ENCODE measurements at places on chromosomes 7 and 10. TPM values are rescaled to one million over a fixed set of nuclear protein-coding genes. Genes with fewer than 3 reads are reported as not detected.
A peak's percentile ranks its signal among the peaks of the same experiment; 100 is the strongest.

DNA sequence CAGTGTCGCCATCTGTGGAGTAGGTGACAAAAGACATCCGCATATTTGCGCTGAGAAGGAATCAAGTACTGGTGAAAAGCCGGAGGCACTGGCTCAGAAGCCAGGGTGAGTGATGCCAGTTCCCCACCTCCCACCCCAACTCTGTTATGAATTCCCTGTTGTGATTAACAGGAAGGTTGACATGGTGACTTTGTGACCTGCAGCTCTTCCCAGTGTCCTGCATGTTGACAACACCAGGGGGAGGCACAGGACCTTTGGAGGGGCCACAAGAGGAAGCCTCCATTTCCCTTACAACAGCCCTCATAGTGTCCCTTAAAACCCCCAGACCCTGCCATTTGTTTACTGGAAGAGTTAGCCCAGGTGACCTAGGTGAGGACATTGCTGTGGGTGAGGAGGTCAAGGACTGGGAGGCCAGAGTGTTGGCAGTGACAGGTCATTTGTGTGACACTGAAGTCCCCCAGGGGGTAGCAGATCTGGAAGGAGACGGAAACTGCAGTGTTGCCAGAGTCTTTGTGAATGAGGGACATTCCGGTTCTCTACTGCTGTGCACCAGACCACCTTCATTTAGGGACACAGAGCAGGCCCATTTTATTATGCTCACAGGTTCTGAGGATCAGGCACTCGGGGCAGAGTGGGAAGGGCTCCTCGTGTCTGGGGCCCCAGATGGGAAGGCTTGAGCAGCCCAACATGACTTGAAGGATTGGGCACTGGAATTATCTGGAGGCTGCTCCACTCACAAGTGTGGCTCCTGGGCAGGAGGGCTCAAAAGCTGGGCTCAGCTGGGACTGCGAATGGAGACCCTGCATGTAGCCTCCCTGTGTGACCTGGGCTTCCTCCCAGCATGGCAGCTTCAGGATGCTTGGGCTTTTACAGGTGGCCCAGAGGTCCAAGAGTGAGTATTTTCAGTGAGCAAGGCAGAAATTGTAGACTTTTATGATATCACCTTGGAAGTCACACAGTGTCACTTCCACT, 13.0 kb upstream of the ANTXRL start:
- no peaks in the 10 kb centered on the region for H3K4me1 ChIP-seq
- DNase-seq = no peak
- no peak overlapping the region for H3K27ac ChIP-seq
- H3K27me3 ChIP-seq = no peaks in the 10 kb centered on the region
- no peak overlapping the region for H3K4me3 ChIP-seq
- H3K36me3 ChIP-seq = no peaks in the 10 kb centered on the region

- peaks cover 2% of the 10 kb centered on the region for H3K36me3 ChIP-seq
- H3K4me3 ChIP-seq = no peak overlapping the region
- no peak for DNase-seq
- H3K4me1 ChIP-seq = peaks cover 2% of the 10 kb centered on the region
- no peaks in the 10 kb centered on the region for H3K27me3 ChIP-seq
These were observed 93.8 kb downstream of the CALD1 start for GRCh38 chr7:134873253-134873652.

- no peak overlapping the region for H3K4me3 ChIP-seq
- H3K36me3 ChIP-seq = no peaks in the 10 kb centered on the region
- H3K27me3 ChIP-seq = no peaks in the 10 kb centered on the region
- no peak overlapping the region for H3K27ac ChIP-seq
- peaks cover 2% of the 10 kb centered on the region for H3K4me1 ChIP-seq
- DNase-seq = no peak
These were observed 31.1 kb downstream of the ZC3HAV1 start for GRCh38 chr7:139078399-139078798.

The SPDYE8 gene
- total RNA-seq = not detected

DNA sequence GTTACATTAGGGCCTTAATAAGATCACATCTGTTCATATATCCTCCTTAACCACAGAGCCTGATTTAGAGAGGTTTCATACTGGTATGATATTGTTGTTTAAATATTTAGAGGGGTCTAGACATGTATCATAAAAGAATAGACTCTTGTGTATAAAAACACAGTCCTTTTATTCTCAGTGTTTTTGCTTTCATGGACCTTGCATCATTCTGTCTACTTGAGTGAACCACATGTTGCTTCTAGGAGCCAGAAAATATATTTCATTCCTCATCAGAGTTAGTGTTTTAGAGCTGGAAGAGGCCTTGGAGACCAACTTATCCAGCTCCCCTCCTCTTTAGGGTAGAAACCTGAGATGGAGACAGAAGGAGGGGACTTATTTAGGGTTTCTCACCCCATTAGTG, 312.8 kb downstream of the LRMDA start:
- no peak overlapping the region for H3K4me3 ChIP-seq
- H3K27me3 ChIP-seq = no peaks in the 10 kb centered on the region
- DNase-seq = no peak
- H3K36me3 ChIP-seq = no peaks in the 10 kb centered on the region
- H3K27ac ChIP-seq = no peak overlapping the region

DNA sequence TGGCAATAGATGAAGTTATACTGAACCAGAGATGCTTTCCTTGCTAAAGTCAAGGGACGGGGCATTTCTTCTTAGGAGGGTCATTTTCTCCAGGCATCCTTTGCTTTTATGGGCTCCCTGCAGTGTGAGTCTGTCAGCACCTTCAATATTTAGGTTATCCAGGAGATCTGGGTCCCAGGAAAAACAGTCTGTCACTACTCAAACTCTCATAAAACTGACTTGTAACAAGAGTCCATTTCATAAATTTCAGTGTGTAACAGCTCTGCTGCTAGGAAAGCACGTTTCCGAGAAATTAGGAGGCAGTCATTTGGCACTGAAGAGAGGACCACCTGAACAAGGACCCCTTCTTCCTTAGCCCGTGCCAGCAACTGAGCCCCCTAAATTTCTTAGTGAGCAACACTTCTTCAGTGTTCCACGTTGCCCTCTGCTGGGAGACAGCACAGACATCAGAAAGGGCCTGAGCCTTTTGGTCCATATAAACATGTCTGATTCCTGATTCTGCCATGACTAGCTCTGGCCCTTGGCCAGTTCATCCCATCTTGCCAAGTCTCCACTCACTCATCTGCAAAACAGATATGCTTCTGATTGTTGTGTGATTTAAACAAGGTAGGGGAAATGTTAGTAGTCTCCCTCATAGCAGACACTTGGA, 7.2 kb downstream of the GCC1 start:
- peaks cover 7% of the 10 kb centered on the region for H3K36me3 ChIP-seq
- no peaks in the 10 kb centered on the region for H3K27me3 ChIP-seq
- no peak overlapping the region for H3K27ac ChIP-seq
- peaks cover 3% of the 10 kb centered on the region for H3K4me1 ChIP-seq

GRCh38 chr10:27535317-27535716, 31.2 kb downstream of the RAB18 start:
- H3K27me3 ChIP-seq = no peaks in the 10 kb centered on the region
- no peak overlapping the region for H3K27ac ChIP-seq
- peaks cover 6% of the 10 kb centered on the region for H3K36me3 ChIP-seq
- no peak for DNase-seq

The TNKS2 gene
- 43.2 TPM for total RNA-seq

The VGF gene
- total RNA-seq = not detected

- no peaks in the 10 kb centered on the region for H3K4me1 ChIP-seq
- H3K36me3 ChIP-seq = no peaks in the 10 kb centered on the region
- no peak for DNase-seq
- H3K4me3 ChIP-seq = no peak overlapping the region
- H3K27ac ChIP-seq = no peak overlapping the region
- no peaks in the 10 kb centered on the region for H3K27me3 ChIP-seq
These were observed 85.5 kb downstream of the TMEM130 start for GRCh38 chr7:98784216-98784785.

The LRIT1 gene
- total RNA-seq = not detected

GRCh38 chr7:92708111-92709042, 118.2 kb upstream of the FAM133B start:
- no peak for DNase-seq
- no peaks in the 10 kb centered on the region for H3K36me3 ChIP-seq
- no peak overlapping the region for H3K4me3 ChIP-seq

DNA sequence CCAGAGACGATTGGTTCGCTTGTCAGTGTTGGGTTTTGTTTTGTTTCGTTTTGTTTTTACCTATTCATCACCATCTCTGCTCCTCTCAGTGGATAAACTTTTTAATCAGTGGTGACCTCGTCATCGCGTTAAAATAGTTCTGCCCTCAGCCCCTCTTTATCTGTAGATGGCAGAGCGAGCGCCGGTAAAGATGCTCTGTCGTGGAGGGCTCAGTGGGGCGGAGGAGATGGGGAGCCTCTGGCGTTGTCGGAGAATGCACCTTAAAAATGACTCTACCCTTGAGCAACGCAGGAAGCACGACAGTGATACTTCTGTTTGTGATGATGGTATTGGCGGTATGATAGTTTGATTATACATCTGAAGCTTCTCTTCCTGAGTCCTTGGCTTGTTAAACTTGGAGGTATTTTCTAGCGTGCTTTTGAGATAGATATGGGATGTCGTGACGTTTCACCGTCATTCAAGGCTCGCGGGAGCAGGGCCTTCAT, 554 bp downstream of the CSGALNACT2 start:
- H3K4me3 ChIP-seq = peak overlapping the region; percentile 96
- DNase-seq = no peak
- no peaks in the 10 kb centered on the region for H3K27me3 ChIP-seq
- no peaks in the 10 kb centered on the region for H3K4me1 ChIP-seq
- no peaks in the 10 kb centered on the region for H3K36me3 ChIP-seq
- peak overlapping the region; percentile 89 for H3K27ac ChIP-seq

GRCh38 chr10:4257939-4258465, 473.0 kb upstream of the KLF6 start:
- H3K4me3 ChIP-seq = no peak overlapping the region
- H3K27ac ChIP-seq = no peak overlapping the region
- H3K27me3 ChIP-seq = no peaks in the 10 kb centered on the region
- no peaks in the 10 kb centered on the region for H3K36me3 ChIP-seq
- DNase-seq = no peak
- no peaks in the 10 kb centered on the region for H3K4me1 ChIP-seq
